Head of caudate nucleus (tissue), 42 donors: ENCODE measurements at places on chromosomes 1 and 21.

DNA sequence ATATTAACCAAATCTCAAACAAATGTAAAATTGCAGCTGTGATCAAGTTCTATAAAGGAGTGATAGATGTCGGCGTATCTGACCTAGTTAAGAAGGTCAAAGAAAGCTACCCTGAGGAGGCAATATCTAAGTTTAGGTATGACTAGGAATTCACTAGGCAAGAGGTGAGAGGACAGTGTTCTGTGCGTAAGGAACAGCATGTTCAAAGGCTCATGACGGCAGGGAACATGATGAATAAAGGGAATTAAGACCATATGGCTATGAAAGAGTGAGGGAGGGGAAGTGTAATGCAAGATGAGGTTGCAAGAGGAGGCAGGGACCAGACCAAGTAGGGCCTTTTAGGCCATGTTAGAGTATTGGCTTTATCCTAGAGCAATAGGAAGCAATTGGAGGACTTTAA is 8.6 kb downstream of the LIX1L start:
- DNase-seq, result no peak

- no peak for DNase-seq
These were observed 1.9 kb downstream of the S100A10 start for GRCh38 chr1:151991663-151992302.

DNA sequence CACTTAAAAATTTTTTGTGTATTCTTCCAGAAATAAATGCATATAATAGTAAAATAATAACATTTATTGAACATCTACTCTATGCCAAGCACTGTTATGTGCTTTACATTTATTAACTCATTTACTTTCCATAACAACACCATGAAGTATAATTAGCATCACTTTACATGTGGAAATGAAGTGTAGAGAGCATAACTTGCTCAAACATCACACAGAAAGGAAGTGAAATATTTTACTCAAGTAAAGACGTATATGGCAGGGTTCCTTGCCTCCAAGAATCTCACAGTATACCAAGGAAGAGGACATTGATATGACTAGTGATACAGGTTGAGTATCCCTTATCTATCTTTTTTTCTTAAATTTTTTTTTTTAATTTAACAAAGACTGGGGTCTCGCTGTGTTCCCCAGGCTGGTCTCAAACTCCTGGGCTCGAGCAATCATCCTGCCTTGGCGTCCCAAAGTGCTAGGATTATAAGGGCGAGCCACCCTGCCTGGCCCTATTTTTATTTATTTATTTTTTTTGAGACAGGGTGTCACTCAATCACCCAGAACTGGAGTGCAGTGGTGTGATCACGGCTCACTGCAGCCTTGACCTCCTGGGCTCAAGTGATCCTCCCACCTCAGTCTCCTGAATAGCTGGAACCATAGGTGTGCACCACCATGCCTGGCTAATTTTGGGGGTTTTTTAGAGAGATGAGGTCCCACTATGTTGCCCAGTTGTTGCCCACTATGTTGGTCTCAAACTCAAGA is 7.7 kb upstream of the CLIC4 start:
- DNase-seq, result no peak

GRCh38 chr1:184531296-184531695 is 144.5 kb downstream of the C1orf21 start:
- no peak for DNase-seq

DNA sequence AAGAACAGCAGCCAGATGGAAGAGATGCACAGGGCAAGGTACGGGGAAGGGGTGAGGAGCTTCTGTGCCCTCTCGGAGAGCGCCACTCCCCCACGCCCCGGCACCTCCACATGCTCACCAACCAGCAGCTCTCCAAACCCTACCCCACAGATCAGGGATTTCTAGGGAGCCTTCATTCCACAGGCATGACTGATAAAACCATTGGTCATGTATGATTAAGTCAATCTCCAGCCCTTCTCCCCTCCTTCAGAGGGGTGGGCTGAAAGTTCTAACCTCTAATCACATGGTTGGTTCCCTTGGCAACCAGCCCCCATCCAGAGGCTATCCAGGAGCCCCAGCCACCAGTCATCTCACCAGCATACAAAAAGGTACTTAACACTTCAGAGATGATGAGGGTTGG is 144.7 kb downstream of the TGFBR3 start:
- DNase-seq, result no peak

- DNase-seq, result no peak
These were observed 459.3 kb downstream of the ADGRL2 start for GRCh38 chr1:82260051-82260450.

- no peak for DNase-seq
These were observed 2.9 kb downstream of the ZBTB37 start for GRCh38 chr1:173871091-173871490.
